ENCODE measurements at places on chromosomes 2 and 18. TPM values are rescaled to one million over a fixed set of nuclear protein-coding genes. Genes with fewer than 3 reads are reported as not detected.

Gene DNAH7
- 1.4 TPM for total RNA-seq

Gene AMER3
- total RNA-seq, result not detected

Gene LDLRAD4
- 1.7 TPM for total RNA-seq

Gene NETO1
- total RNA-seq, result not detected

Gene TUBA4A
- 128 TPM for total RNA-seq

Gene UGT1A5
- total RNA-seq, result not detected

Gene NDUFV2
- total RNA-seq, result 243 TPM

Gene MRPL33
- total RNA-seq, result 126 TPM

Gene RNF144A
- total RNA-seq, result not detected

Gene SNTG2
- not detected for total RNA-seq

Gene OXER1
- 0.32 TPM for total RNA-seq

Gene GKN1
- not detected for total RNA-seq

Gene CD207
- 0.26 TPM for total RNA-seq

Gene IL36G
- not detected for total RNA-seq

Gene PRKCE
- 2.4 TPM for total RNA-seq

Gene SCYGR4
- total RNA-seq, result not detected

Gene SERPINB4
- total RNA-seq, result not detected

Gene ASB18
- 0.24 TPM for total RNA-seq

Gene MAP3K19
- not detected for total RNA-seq

Gene MGAT4A
- 2.0 TPM for total RNA-seq

Gene CRACDL
- 0.11 TPM for total RNA-seq

Gene PRSS56
- 2.5 TPM for total RNA-seq

Gene EVA1A
- total RNA-seq, result 3.2 TPM

Gene SLC4A5
- total RNA-seq, result 2.0 TPM

Gene RESP18
- total RNA-seq, result not detected

Gene CNDP1
- not detected for total RNA-seq

Gene HTR2B
- total RNA-seq, result 0.78 TPM

Gene GAL3ST2
- total RNA-seq, result 0.47 TPM

Gene LMAN2L
- total RNA-seq, result 28.2 TPM

Gene GALNT1
- 92.5 TPM for total RNA-seq

Gene GALR1
- total RNA-seq, result not detected

Gene HADHB
- 137 TPM for total RNA-seq

Gene NAT8
- total RNA-seq, result not detected

Data from myocyte (in vitro differentiated cells).